Activated CD4-positive, alpha-beta memory T cell treated with anti-CD3 and anti-CD28 coated beads for 36 hours (primary cell): ENCODE measurements at places on chromosomes 7 and 10.

GRCh38 chr7:418636-419280, 100.9 kb downstream of the PDGFA start:
- DNase-seq, result no peak

GRCh38 chr7:45028138-45028919, 28.3 kb downstream of the CCM2 start:
- peak; percentile 45 for DNase-seq

DNA sequence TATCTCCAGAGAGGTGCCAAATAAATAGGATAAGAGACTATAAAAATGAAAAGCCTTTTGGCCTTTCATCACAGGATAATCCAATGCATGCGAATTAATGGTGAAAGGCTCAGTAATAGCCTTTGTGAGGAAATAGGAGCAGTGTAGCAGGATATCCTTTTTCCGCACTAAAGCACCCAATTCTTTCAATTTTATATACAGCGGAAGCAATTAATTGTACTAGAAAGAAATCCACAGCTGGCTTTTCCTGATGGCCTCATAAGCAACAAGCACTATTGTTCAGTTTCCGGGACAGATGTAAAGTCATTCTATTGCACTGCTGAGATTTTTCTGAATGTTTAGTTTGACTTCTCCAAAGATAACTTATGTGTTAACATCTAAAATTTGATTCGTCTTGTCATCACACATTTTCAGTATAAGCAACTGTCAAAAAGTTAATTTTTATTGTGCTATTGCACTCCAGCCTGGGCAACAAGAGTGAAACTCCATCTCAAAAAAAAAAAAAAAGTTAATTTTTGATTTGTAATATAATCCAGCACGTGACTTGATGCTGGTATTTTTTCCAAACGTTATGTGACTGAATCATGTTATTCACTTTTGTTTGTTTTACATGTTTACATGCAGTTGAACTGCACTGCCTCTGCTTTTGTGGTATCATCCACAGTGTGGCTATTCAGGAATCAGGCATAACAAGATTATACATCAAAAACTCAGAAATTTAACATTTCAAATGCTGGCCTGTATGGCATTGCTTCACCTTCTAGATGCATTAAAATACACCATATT, 8.4 kb upstream of the BMPR1A start:
- DNase-seq, result no peak

DNA sequence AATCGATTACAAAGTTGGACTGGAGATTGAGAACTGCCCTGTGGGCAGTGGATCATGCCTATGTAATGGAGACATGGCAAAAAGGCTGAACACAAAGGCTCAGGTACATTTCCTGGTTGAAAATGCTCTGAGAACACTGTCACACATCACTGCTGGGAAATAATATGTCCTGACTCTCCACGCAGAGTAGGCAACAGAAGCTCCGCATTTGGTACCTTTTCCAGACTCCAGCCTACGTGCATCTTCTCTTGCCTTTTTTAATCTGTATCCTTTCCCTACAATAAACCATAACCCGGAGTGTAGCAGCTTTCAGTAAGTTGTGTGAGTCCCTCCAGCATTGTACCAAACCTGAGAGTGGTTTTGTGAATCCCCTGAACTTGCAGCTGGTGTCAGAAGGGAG, 134.7 kb downstream of the SORBS1 start:
- no peak for DNase-seq

- DNase-seq, result no peak
Observed at GRCh38 chr10:128297709-128298378, 171.6 kb upstream of the MKI67 start.

- no peak for DNase-seq
Observed at GRCh38 chr10:70648427-70648826, 23.9 kb upstream of the ADAMTS14 start.

DNA sequence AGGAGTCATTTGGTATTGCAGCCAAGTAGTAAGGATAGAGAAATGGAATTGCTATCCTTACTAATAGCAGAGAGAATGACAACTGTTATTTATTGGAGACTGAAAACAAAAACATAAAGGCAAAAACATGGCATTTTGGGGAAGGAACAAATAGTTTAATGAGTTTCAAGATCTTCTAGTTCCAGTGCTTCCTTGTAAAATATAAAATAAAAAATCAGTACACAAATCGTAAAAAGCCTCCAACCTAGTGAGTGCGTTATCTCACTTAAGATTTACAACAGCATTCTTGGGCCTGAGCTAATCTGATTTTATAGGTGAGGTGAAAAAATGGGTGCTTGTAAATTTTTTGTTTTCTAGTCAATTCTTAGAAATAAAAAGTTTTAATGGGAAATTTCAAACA, 3.3 kb downstream of the RBM33 start:
- DNase-seq, result no peak
